Skin of body (tissue), 3 donors: ENCODE measurements at places on chromosomes 7 and 10. TPM values are rescaled to one million over a fixed set of nuclear protein-coding genes. Genes with fewer than 3 reads are reported as not detected.

DNA sequence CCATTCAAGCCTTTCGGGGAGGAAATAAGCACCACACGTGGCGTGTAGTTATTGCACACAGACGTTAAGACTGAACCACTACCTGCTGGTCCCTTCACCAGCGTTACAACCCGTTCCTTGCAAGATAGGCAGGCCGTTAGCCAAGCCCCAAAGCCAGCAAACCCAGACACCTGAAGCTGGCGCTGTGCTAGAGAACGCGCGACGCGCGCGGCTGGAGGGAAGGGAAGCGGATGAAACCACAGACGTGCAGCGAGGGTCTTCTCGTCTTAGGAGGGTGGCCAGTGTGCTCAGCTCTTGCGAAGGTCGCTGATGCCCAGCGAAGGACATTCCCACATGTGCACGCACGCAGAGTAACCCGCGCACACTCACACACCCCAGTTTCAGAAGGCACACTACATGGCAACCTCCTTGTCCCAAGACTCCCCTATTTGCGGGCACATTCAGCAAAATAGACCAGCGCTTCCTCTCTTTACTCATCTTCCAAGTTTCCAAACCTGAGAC lies 980 bp downstream of the TMEM26 start:
- no peak for DNase-seq

GRCh38 chr7:93877742-93878141 lies 12.8 kb downstream of the TFPI2 start:
- DNase-seq = no peak

DNA sequence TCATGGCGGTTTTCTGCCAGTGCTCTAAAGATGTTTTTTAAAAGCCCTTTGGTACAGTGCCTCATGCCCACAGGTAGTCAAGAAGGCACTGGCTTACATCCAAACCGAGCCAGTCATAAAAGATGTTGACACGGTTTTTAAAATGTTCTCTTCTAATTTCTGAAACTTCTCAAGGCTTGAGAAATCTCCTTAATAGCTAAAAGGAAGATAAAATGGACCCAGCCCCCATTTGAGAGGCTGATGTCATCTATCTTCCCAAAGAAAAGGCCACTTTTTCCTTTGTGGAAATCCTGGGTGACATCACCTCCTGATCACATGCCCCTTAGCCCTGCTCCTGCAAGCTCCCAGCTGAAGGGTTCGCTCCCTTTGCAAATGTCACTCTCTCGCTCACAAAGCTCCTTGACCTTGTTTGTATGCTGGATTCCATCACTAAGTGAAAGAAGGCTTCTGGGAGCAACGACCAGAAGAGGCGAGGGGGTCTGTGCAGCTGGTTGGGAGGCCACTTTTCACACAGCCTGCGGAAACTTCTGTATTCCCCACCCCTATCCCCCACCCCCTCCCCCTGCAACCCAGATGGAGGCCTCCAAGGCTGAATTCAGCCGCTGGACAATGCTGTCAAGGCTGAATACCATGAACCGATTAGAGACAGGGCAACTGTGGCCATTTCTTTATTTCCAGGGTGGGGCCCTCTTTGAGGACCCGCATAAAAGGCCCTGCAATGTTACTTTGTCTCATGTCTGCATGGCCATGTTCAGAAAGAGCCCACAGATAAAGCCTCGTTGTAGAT lies 122.8 kb downstream of the CUBN start:
- peak; percentile 75 for DNase-seq

- DNase-seq = no peak
Measured at GRCh38 chr7:40306596-40306995, 171.8 kb downstream of the SUGCT start.

- DNase-seq = no peak
Measured at GRCh38 chr7:126079581-126079980, 1150.0 kb upstream of the POT1 start.

The ZPBP gene
- not detected for total RNA-seq

GRCh38 chr10:31399171-31399570 lies 80.2 kb downstream of the ZEB1 start:
- no peak for DNase-seq

- DNase-seq = no peak
Measured at GRCh38 chr7:41003611-41003940, 699.3 kb downstream of the INHBA start.

The NET1 gene
- 145 TPM for total RNA-seq

DNA sequence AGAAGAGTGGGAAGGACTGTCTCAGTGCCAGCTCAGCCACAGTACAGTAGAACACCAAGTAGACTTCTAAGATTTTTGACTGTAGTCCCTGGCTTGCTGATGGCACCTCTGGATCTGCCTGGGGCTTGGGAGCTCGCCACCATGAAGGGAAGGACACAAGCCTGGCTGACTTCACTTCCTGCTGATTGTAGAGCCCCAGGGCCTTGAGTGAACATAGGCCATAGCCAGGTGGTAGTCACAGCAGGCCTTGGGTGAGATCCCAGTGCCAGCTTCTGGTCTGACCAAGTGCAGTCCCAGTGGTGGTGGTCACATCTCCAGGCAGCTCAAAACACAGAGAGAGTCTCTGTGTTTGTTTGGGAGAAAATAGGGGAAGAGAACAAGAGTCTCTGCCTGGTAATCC lies 57.6 kb upstream of the HBP1 start:
- no peak for DNase-seq

GRCh38 chr10:2529945-2530344 lies 537.4 kb upstream of the PFKP start:
- DNase-seq = no peak

The COG5 gene
- total RNA-seq = 47.8 TPM

DNA sequence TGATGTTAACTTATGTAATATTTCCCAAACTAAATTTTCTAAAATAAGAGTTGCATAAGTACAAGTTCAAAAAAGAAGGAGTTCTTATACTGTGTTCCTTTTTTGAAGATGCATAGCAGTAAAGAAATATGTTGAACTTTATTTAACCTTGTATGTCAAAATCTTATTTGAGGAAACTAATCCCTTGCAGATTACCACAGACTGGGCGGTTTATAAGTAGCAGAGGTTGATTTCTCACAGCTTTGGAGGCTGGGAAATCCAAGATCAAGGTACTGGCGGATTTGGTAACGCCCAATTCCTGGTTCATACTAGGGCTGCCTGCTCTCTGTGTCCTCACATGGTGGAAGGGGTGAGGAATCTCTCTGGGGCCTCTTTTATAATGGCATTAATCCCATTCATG lies 68.5 kb downstream of the GNAT3 start:
- DNase-seq = no peak

The WNT8B gene
- total RNA-seq = not detected

The SPRN gene
- total RNA-seq = 0.89 TPM

- DNase-seq = no peak
Measured at GRCh38 chr10:110805292-110805691, 66.4 kb upstream of the PDCD4 start.

DNA sequence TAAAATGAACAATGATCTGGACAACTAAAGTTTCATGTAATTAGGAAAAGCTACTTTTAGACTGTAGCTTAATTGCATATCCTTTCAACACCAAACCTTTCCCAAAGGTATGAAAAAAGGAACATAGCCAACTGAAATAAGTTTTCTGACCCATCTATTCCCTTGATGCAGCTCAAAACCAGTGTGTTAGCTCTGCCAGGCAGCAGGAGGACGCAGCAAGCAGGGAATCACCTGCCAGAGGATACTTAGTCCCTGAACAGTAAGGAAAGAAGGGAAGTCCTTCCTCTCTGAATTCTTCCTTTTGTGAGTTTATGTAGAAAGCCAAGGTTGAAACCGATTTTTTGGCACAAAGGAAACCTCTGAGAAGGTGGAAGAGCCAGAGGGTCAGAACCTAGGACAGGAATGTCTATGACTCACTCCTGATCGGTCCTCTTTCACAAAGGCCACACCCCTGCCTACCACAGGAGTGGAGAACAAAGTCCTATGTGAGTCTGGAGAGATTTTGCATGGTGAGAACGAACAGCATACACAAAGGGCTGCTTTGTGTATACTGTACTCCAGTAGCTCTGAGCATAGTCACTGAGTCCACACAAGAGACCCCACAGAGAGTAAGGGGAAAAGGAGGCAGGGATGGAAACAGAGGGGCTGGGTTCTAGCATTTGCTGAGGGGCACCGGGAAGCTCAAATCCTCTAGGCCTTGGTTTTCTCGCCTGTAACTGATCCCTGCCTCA lies 68.8 kb upstream of the GSDME start:
- DNase-seq = no peak

The TCAF2 gene
- 1.2 TPM for total RNA-seq

The SORCS1 gene
- 1.9 TPM for total RNA-seq

The CALML3 gene
- total RNA-seq = 9.8 TPM

The ZNF438 gene
- 6.6 TPM for total RNA-seq

The NFE2L3 gene
- total RNA-seq = 12.3 TPM

The NPSR1 gene
- not detected for total RNA-seq

GRCh38 chr10:97826892-97827291 lies 22.8 kb upstream of the GOLGA7B start:
- no peak for DNase-seq
